ENCODE measurements at places on chromosomes 6 and 20.
A peak's percentile ranks its signal among the peaks of the same experiment; 100 is the strongest.

- no peak for DNase-seq
These were observed 8.8 kb upstream of the CBLN4 start for GRCh38 chr20:56014151-56014550.

DNA sequence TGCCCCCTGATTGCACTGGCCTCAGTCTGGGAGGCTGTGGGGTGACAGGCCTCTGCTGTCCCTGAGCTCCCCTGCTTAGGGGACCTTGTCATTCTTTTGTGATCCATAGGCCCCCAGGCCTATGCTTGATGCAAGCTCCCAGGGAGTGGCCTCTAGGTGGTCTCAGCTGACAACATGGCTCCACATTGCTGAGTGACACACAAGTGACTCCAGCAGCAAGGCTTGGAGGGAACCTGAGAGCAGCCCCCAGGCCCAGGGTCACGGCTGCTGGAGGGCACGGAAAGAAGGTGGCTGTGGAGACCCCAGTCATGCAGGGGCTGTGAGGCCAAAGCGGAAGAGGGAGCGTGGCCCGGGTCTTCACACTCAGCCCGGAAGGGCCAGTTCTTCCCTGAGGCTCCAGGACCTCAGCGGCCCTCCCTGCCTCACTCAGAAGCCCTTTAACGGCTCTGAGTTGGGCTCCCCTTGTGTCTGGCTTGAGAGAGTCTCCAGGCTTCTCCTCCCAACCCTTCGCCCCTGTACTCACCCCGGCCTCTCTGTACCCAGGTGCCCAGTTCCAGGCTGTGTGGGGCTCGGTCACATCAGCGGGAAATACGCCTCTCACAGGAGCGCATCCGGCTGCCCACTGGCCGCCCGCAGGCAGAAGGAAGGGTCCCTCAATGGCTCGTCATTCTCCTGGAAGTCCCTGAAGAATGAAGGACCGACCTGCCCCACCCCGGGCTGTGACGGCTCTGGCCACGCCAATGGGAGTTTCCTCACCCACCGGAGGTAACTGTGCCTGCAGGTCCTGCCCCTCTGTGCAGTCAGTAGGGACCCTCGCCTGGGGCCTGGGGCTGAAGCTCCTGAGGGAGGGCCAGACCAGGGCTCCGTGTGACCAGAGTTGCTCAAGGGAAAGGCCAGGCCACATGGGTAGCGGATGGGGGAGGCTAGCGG is 23.7 kb upstream of the PCMTD2 start:
- DNase-seq = no peak

DNA sequence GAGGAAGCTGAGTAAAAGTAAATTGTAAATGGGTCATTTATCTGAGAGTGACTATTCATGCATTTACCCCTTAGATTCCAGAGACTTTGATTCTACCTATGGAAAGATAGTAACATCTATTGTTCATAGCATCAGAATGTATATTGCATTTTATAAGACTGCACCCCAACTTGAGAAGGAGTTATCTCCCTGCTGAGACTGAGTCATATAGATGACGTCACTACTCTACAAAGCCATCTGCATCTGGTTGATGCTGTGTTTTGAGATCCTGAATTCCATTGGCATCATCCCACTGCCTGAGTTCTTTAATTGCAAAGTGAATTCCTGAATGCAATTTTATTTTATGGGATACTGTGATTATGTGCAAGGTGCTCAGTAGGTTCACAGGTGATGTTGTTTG is 444.0 kb upstream of the SLC35B3 start:
- DNase-seq = no peak

GRCh38 chr6:25013246-25013645 is 77.5 kb upstream of the RIPOR2 start:
- no peak for DNase-seq

DNA sequence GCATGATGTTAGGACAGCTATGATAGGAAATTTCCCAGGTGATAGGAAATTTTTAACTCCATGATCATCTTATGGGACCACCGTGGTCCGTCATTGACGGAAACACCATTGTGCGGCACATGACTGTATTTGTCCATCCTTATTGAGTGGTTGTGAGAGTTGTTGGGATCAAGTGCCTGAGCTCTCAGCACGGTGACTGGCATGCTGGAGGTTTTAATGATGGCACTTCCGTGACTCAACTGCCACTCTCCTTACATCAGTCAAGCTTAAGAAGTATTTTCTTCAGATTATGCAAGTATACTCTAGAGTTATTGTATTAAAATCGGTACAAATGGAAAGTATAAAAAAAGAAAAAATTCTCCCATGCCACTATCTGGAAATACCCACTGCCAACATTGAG is 20.7 kb downstream of the PBOV1 start:
- no peak for DNase-seq

- DNase-seq = peak; percentile 50
These were observed 23.6 kb downstream of the PKHD1 start for GRCh38 chr6:52063584-52064344.

- no peak for DNase-seq
These were observed 100.0 kb downstream of the RPP40 start for GRCh38 chr6:4903751-4904370.

Data from fibroblast of skin of right biceps (primary cell).